ENCODE measurements at places on chromosomes 6 and 20.

DNA sequence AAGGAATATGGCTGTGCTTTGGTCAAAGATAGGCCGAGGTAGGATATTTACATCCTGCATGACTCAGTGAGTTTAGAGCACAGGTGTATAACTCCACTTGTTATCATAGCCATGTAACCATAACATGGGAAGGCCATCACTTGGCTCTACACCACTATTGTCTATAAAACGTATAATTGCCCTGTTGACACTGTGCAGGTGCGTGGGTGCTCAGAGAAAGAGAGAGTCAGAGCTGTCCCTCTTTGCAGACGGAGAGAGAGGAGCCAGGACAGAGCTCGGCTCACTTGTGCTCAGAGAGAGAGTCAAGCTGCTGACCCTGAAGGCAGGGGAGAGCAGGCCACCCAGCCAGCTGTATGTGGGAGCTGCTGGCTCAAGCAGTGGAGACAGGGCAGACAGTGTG is 46.0 kb downstream of the OR2B6 start:
- no peak for DNase-seq

- no peak for DNase-seq
Observed at GRCh38 chr6:23021487-23021886, 452.1 kb downstream of the HDGFL1 start.

DNA sequence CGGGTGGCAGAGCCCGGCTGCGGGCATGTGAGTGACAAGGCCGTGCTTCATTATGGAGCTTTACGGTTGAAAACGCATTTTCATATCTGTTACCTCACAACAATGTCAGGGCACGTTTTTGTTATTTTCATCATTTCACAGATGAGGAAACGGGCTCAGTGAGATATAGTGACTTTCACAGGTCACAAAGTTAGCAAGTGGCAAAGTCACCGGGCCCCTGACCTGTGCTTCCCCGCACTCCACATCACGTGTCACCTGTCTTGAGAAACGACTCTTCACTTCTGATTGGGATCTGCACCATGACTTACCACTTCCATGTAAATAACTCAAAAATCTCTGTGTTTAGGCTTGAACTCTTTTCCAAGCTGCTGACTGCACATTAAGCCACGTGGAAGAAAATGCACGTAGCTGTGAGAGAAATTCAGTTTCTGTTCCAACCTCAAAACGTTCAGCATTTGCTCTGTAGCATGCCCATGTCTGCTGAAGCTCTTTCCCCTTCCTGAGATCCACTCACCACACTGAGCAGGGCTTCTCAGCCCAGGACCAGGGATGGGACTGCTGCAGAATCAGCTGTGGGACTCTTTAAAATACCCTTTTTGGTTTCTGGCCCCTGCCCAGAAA is 107.2 kb downstream of the ARMC2 start:
- no peak for DNase-seq

- peak; percentile 95 for DNase-seq
Observed at GRCh38 chr20:31698803-31699718, 23.6 kb downstream of the BCL2L1 start.

DNA sequence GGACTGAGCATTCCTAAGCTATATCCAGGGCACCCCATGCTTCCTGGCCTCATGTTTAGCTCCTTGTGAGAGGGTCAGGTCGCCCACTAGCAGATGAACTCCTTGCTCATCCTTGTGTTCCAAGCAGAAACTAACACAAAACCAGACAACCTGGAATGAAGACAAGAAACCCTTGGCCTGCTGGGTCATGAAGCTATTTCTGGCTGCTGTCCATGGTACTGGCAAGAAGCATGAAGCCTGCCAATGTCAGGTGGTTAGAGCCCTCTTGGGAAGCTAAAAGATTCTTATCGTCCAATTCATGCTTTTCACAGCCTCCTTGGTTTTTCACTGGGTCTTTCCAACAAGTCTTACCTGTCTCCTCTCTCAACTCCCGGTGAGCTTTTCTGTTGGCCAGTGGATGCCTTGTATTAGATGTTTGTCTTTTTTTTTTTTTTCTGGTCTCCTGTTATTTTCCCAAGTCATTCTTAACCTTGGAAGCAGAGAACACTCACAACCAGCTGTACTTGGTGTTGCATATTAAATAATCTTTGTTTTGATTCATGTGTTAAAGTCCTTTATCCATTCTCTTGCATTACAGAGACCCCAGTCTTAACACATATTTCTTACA is 180.3 kb downstream of the ANKRD60 start:
- DNase-seq: peak; percentile 75

GRCh38 chr6:129111853-129112252 is 228.9 kb downstream of the LAMA2 start:
- no peak for DNase-seq

DNA sequence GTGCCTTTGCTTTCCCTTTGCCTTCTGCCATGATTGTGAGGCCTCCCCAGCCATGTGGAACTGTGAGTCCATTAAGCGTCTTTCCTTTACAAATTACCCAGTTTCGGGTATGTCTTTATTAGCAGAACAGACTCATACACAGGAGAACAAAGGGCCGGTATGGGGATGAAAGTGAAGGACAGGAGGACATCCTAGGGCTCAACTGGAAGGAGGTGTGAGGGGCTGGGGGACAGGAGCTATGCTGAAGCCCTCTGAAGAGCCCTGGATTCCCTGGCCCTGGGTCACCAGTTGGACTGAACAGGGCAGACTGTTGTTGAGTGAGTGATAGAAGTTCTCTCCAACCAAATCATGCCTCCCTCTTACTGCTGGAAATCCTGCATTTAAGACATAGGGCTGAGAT is 105.8 kb downstream of the SCML4 start:
- DNase-seq: no peak

GRCh38 chr6:149450679-149451375 is 34.0 kb downstream of the ZC3H12D start:
- no peak for DNase-seq
